ENCODE measurements at places on chromosomes 3 and 15.

- DNase-seq = no peak
Measured at GRCh38 chr3:66140743-66141372, 79.9 kb upstream of the SLC25A26 start.

DNA sequence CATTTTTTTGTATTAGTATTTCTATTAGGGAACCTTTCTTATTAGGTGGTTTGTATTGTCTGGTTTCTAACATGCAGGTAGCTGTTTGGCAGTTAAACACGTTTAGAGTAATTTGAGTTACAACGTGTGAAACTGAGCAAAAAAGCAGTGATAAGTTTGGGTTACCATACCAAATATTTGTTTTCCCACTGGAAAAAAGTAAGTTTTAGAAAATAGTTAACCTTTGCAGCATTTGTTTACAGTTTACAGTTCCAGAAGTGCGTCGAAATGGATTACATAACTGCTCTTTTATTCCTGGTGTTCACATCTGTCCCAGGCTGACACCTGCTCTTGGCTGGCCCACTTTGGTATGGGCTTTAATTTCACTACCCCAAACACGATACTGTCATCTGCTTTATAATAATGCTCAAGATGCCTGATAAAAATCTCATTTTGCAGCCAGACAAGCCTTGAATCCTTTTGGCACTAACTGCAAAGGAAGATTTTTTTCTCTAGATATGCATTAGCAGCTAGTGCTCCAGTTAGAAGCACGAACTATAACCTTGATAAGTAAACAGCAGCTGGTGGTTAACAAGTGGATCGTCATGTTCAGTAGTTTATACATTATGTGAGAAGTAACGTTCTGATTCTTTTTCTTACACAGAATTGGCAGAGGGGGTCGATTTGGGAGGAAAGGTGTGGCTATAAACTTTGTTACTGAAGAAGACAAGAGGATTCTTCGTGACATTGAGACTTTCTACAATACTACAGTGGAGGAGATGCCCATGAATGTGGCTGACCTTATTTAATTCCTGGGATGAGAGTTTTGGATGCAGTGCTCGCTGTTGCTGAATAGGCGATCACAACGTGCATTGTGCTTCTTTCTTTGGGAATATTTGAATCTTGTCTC, 5.3 kb downstream of the EIF4A2 start:
- DNase-seq = no peak

- no peak for DNase-seq
Measured at GRCh38 chr3:177929310-177929709, 606.9 kb upstream of the KCNMB2 start.

DNA sequence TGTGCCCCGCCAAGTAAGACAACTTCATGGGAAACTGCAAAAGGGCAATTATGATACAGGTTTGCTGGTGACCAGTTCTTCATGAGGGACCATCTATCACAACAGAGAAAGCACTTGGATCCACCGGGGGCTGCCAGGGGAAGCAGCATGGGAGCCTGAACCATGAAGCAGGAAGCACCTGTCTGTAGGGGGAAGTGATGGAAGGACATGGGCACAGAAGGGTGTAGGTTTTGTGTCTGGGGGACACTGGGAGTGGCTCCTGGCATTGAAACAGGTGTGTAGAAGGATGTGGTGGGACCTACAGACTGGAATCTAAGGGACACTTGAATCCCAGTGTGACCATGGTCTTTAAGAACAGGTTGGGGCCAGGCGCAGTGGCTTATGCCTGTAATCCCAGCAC, 22.6 kb downstream of the MKRN2 start:
- no peak for DNase-seq

GRCh38 chr3:140020541-140020940, 85.6 kb downstream of the CLSTN2 start:
- no peak for DNase-seq

GRCh38 chr3:62159709-62160092, 213.6 kb downstream of the FEZF2 start:
- no peak for DNase-seq

GRCh38 chr3:58237941-58238681, 519 bp downstream of the ABHD6 start:
- DNase-seq = no peak

GRCh38 chr3:134004841-134005240, 24.9 kb downstream of the SLCO2A1 start:
- no peak for DNase-seq

DNA sequence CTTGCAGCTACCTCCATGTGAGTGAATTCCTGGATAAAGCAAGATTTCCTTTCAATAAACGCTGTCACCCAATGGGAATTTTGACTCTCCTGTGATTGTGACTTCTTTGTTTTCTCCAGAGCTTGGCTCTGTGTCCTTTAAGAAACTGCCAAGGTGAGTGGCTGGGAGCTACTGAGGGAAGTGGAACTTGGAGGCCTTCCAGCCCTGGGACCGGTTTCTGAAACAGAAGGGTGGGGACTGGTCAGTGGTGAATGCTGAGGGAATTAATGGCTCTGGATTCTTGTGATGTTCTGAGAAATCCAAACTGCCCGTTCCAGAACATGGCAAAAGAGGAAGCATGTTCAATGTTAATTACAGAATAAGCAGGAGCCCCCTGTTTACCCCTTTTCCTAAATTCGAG, 41.1 kb upstream of the MYZAP start:
- no peak for DNase-seq

DNA sequence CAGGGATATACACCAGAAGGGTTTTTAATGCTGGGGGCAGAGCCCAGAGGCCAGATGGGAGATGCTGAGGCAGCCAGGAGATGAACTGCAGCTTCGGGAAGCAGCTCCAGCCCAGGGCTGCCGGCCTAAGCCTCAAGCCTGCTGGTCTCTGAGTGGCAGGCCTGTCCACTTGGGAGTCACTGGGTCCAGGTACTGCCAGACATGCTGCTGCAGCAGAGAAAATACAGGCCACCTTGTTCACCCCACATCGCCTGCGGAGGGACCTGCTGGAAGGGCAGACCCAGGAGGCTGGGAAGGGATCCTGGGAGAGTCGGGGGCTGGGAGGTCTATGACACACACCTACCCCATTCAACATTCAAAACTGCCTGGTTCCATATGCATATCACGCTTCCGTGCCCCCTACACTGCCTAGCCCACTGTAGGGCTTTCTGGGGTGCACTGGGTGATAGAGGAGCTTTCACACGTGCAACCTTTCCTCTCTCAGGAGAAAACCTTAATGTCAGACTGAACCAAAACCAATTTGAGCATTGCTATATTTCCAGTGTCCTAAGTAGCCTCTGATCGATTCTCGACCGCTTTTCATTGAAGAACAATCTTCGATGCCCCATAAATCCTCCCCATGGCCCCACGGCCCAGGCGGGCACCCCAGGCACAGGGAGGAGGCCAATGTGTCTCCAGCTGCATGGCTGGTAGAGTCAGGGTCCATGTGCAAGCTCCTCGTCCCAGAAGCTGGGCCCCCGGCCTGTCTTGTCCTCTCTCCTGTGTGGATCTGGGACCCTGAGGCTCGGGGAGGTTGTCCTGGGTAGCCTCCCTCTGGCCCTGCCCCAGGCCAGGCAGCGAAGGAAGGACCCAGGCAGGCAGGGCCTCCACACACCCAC, 147.4 kb downstream of the ATP10A start:
- no peak for DNase-seq

- DNase-seq = no peak
Measured at GRCh38 chr3:69763458-69763857, 24.2 kb downstream of the MITF start.

DNA sequence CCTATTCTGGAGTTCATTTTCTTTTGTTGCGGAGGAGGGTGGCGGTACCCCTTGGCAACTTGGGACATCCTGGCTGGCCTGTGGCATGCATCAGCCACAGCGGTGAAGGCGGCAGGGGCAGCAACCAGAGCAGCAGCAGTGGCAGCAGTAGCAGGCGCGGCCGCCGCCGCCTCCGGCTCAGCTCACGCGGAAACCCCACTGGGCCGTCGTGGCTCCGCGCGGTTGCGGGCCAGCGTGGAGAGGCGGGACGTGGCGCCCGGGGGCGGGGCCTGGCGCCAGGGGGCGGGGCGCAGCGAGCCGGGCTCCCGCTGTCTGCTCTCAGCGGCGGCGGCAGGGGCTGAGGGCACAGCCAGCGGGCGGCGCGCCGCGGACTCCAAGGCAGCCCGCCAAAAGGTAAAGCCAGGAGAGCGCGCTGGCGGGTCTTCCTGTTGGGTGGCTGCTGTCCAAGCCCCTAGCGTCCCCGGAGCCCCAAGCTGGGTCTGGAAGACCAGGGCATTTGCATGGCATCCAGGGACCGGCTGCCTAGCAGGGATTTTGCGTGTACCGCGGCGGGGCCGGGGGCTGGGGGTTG, 334.4 kb upstream of the THRB start:
- no peak for DNase-seq

DNA sequence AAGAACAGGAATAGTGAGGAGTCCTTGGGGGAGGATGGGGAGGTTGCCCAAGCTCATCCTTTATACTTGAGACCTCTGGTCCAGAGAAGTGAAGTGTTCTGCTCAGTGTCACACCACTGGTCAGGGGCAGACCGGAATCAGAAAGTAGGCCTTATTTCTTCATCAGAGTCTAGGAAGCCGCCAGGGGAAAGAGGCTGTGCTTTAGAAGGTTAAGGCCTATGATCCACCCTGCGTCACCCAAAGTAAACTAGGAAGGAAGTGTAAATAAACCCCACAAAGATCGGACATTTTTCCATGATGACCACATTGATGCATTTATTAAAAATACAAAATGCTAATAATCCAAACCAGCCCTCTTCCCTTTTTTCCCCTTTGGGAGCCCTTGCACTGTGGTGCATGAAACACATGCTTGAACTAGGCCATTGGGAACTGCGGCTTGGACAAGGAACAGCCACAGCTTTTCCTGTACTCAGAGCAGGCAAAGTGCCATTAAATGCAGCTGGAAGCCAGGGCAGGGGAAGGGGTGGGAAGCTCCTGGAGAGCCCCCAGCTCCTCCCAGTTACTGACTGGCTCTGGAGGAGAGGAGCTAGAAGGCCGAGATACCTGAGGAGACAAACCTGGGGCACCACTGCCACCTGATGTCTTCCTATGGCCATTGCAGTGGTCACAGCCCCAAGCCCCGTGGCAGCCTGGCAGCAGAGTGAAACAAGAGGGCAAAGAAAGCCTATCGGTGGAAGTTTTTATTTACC, 37.0 kb downstream of the CDC25A start:
- DNase-seq = no peak

DNA sequence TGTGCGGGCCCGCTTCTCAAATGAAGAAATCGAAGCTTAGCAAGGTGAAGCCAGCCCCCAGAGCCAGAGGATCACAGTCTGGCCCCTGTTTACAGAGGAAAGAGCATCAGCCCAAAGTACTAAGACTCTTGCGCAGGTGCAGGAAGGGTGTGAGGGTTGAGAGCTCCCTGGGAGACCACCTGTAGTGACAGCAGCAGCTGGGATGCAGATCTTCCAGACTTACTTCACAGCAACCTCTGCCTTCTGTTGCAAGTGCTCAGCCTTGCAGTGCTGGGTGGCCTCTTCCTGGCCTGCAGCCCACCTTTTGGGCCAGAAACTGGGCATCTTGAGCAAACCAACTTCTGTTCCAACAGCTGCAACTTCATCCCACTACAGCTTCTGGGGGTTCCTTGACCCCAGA, 19.7 kb downstream of the SPATA12 start:
- DNase-seq = no peak

DNA sequence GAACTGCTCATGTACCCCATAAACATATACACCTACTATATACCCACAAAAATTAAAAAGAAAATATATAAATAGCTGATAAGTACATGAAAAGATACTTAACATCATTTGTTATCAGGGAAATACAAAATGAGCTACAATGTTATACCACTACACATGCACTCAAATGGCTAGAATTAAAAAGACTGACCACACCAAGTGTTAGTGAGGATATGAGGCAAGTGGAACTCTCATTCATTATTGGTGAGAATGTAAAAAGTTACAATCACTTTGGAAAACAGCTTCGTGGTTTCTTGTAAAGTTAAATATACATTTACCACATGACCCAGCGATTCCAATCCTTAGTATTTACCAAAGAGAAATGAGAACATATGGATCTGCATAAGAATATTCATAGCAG, 26.5 kb downstream of the EOMES start:
- DNase-seq = no peak

DNA sequence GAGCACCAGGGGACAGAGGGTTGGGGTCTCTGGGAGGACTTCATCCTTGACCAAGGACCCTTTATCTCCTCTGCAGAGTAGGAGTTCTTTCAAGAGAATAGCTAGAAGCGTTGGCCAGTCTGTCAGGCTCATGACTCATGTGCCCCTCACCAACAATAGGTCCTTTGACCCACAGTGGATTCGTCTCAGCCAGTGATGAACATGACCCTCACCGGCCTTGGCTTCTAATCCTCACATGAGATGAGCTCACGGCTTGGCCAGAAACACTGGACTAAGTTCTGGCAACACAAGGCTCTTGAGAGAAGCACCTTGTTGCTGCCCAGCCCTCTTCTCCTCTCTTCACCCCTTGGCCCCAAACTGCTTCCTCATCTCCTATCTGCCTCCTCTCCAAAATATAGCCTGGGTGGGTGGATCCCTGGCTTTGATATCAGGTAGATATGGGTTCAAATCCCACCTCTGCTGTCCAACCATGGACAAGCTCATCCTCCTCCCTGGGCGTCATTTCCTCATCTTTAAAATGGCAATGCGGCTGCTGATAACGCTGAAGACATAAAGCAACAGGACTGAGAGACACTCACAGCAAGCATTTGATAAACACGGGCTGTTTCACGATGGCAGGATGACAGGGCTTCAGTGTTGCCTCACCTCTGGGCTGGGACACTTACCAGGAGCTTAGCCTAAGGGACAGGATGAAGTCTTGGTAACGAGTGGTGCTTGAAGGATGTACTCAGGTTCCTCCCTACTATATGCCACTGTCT, 446.7 kb upstream of the PROK2 start:
- no peak for DNase-seq

GRCh38 chr15:78103406-78104118, 11.2 kb downstream of the SH2D7 start:
- DNase-seq = no peak

- no peak for DNase-seq
Measured at GRCh38 chr3:37992271-37993066, 1.9 kb downstream of the VILL start.

GRCh38 chr3:33825111-33825510, 26.7 kb downstream of the PDCD6IP start:
- no peak for DNase-seq

DNA sequence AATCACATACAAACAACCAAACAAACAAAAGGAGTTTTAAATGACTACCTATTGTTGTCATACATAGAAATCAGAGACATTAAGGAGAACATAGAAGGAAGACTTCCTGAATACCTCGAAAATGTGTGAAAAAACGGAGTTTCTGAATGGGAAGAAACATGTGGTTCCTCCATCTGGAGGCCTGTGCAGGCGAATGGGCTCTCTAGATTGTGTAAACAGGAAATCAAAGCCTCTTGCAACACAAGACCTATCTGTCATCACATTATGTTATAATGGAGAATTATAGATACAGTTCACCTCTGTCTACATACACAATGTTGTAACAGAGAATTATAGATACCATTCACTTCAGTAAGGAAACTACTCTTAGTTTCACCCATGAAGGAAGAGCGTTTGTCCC, 44.1 kb downstream of the RUBCN start:
- DNase-seq = no peak

All from SIG-M5 (cell line).